A549 treated with ZK216348 at 1 μM for 4 hours (cell line): ENCODE measurements at places on chromosomes 3 and 15. TPM values are rescaled to one million over a fixed set of nuclear protein-coding genes. Genes with fewer than 3 reads are reported as not detected.

Gene CAND2
- 0.31 to 1.2 TPM (median 0.54 TPM) in 5 replicates for total RNA-seq

Gene MASP1
- total RNA-seq = not detected in 5 replicates

Gene CRYGS
- total RNA-seq = 0.27 to 0.81 TPM (median 0.43 TPM) in 5 replicates

Gene OSTN
- not detected in 5 replicates for total RNA-seq

Gene SNTN
- not detected in 5 replicates for total RNA-seq

Gene SLC9C1
- total RNA-seq = not detected in 5 replicates

Gene ATP2C1
- total RNA-seq = 29.5 to 40.3 TPM (median 32.8 TPM) in 5 replicates

Gene TRIM42
- not detected in 5 replicates for total RNA-seq

Gene RYR3
- total RNA-seq = 0.02 to 0.09 TPM (median 0.06 TPM) in 4 of 5 replicates, not detected in the other

Gene ADPGK
- total RNA-seq = 74.0 to 82.3 TPM (median 78.5 TPM) in 5 replicates

Gene LOXL1
- total RNA-seq = 0.34 to 1.7 TPM (median 0.55 TPM) in 5 replicates

Gene AGTR1
- 0.19 to 0.68 TPM (median 0.54 TPM) in 5 replicates for total RNA-seq

Gene FBXW12
- total RNA-seq = not detected in 5 replicates

Gene STARD9
- total RNA-seq = 1.2 to 2.2 TPM (median 1.8 TPM) in 5 replicates

Gene TRIM59
- 6.0 to 9.5 TPM (median 8.1 TPM) in 5 replicates for total RNA-seq

Gene PRTG
- 7.3 to 10.5 TPM (median 9.9 TPM) in 5 replicates for total RNA-seq

Gene SELENOS
- 141 to 161 TPM (median 153 TPM) in 5 replicates for total RNA-seq
